ENCODE measurements at places on chromosomes 2 and 18.

GRCh38 chr2:86661333-86661732, 37.7 kb upstream of the RNF103 start:
- DNase-seq = no peak

DNA sequence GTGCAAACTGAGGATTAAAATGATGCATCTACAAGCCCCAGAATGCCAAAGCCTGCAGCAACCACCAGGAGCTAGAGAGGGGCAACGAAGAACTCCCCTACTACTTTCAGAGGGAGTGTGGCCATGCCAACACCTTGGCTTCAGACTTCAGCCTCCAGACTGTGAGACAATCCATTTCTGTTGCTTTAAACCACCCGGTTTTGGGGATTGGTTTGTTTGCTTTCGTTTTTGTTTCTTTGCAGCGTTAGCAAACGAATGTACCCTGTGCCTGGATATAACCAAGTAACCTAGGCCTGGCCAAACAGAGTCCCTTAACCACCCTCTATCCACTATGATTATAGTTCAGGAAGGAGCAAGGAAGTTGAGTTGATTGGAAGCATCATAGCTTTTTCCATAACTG, 171.2 kb upstream of the NCK2 start:
- DNase-seq = no peak

DNA sequence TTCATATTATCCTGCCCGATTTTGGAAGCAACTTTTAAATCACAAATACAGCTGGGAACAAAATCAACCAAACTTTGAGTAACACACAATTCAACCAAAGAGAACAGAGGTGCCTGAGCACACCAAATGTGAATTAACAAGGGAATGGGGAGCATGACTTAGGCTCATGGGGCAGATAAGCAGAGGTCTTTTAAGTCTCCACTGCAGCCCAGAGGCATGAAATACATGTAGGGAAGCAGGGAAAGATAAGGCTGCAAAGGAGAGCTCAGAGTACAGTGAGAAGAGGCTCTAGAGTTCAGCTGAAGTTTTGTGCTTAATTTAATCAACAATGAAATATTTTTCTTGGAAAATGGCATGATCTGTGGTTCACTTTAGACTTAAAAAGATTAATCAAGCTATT, 49.0 kb downstream of the CYTIP start:
- no peak for DNase-seq

DNA sequence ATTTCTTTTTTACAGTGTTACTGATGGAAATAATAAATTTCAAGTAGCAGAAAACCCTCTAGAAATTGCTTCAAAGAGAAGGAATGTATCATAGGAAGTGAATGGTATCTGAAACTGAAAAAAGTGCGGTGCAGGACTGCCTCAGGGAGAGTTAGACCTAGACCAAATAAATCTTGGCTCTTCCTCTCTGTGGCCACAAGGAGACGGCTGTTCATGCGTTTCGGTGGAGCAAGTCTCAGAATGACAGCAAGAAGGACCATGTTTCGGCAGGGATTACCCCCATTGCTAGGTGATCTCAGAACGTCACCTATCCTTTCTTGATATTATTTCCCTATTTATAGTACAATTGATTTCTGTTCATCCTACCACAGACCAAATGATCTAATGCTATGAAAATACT, 522.3 kb downstream of the SOX11 start:
- no peak for DNase-seq

- no peak for DNase-seq
These were observed 131.1 kb downstream of the AFF3 start for GRCh38 chr2:100011272-100011731.

GRCh38 chr2:226282151-226282550, 517.5 kb downstream of the IRS1 start:
- no peak for DNase-seq

DNA sequence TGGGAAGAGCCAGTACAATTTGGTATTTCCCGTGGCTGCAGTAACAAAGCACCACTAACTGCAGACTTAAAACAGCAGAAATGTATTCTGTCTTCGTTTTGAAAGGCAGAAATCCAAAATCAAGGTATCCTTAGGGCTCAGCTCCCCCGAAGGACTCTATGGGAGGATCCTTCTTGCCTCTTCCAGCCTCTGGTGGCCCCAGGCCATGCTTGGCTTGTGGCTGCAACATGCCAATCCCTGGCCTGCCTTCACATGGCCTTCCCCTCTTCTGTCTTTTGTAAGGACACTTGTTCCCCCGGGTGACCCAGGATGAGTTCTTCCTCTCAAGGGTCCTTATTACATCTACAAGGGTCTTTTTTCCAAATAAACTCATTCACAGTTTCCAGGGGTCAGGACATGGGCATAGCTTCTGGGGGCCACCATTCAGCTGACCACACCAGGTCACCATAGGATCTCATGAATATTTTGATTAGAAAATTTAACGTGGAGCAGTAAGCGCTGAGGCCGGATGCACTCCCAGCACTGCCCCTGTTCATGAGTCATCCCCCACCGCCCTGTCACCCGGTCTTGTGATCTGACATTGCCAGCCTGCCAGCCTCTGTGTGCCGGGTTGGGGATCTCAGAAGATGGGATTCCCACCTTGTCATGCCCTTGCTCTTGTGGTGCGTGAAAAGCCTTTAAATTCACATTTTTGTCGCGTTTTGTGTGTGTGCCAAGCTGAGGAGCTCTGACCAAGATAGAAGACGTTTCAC, 61.2 kb upstream of the B3GNT7 start:
- DNase-seq = no peak

- no peak for DNase-seq
These were observed 4.9 kb upstream of the CHN1 start for GRCh38 chr2:175009917-175010621.

- DNase-seq = no peak
These were observed 448.3 kb upstream of the ST6GAL2 start for GRCh38 chr2:107334306-107334705.

DNA sequence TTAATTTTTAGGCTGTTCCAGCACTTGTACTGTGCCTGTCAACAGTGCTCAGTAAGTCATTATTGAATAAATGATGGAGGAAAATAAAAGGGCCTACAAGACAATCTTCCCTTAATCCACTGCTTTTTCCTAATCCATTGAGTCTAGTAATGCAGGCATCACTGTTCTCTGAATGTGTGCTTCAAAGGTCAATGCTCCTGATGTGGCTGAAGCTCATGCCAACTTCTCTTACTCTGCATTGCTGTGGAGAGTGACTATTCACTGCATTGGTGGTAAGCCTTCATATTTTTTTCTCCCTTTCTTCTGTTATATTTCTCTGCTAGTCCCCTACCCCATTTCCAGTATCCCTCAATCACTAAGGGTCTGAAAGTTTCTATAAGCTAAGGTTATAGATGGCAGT, 31.9 kb upstream of the MYO1B start:
- DNase-seq = no peak

GRCh38 chr18:23213200-23213599, 77.9 kb downstream of the CABLES1 start:
- no peak for DNase-seq

- DNase-seq = no peak
These were observed 145.0 kb downstream of the SRBD1 start for GRCh38 chr2:45466053-45466452.

DNA sequence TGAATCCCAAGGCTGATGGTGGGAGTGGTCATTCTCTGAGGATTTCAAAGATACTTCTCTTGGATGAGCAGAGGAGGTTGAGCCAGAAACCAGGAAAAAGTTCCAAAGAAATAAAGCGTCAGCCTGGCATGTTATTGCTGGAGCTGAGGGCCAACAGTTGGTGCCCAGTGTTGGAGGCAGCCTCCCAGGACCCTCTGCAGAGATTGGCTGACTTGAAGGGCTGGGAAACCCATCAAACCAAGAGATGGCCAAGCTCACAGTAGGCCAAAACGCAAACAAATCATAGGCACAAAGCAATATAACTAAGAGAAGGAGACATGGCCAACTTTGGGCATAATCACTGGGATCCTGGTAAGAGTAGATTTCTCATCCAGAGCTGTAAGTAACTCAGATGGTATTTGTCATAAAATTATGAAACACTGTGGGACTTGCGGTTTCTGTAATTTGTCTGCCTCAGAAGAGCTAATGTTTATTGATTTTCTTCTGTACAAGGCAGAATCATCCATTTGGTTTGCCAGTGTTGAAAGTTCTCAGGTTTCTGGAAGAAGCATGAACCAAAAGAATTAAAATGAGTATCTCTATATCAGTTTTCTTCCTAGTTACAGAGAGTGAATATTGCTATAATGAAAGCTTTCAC, 108.3 kb downstream of the ATL2 start:
- DNase-seq = no peak

- DNase-seq = no peak
These were observed 6.0 kb downstream of the FANCL start for GRCh38 chr2:58235170-58235569.

DNA sequence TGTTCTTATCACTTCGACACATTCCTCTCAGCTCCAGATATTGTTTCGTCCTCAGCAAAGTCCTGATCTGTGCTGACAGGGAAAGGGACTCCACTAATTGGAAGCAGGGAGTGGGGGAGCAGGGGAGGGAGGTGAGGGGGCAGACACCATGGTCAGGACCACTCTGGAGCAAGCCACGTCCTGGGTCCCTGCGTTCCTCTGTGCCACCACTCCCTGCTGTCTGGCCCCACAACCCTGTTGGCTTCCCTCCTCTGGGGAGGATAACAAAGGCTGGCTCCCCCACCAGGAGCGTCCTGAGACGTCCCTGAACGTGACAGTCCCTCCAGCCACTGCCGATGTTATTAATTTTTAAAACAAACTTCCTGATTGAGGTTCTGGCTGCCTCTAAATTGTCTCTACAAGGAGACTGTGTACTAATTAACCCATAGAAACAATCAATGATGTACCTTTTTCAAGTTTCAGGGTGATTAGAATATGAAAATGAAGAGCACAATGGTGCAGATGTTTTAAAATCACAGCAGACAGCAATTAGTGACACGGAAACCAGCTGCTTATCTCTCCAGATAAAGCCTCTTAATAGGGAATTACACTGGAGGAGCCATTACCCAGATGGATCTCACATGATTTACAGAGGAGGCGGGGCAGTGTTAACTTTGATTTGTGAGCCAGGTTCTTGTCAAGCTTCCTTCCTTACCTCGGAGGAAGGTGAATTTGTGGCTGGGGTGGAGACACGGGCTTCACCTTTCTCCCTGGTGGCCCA, 257.5 kb downstream of the SETBP1 start:
- DNase-seq = no peak

GRCh38 chr2:143209570-143210445, 80.6 kb downstream of the ARHGAP15 start:
- DNase-seq = no peak

DNA sequence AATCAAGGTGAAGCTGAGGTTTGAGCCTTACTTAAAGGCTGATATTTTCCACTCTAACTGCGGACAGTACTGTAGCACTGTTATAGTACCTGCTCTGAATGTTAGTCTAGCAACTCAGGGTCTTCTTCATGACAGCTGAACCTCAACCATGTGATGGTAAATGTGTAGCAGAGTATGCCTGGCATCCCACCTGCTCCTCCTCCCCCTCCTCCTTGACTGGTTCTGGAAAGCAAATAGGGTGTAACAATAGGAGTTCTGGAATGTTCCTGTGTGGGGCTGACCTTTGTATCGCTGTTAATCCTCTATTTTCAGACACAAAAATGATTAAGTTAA, 447 bp upstream of the CCL20 start:
- DNase-seq = no peak

DNA sequence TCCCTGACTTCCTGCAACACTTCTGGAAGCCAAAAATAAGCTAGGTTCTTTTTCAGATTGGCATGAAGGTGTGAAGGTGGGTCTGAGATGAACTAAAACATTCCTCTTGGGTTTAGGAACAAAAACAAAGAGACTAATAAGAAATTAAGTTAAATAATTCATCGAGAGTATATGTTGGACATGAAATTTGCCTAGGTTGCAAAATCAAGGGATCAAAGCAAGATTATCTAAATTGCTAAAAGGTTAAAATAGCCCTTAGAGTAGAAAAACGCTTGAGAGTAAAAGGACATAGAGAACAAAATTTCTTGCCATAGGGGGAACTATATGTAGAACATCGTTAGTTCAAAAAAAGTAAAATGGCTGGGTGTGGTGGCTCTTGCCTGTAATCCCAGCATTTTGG, 845.9 kb upstream of the NXPH2 start:
- DNase-seq = no peak

DNA sequence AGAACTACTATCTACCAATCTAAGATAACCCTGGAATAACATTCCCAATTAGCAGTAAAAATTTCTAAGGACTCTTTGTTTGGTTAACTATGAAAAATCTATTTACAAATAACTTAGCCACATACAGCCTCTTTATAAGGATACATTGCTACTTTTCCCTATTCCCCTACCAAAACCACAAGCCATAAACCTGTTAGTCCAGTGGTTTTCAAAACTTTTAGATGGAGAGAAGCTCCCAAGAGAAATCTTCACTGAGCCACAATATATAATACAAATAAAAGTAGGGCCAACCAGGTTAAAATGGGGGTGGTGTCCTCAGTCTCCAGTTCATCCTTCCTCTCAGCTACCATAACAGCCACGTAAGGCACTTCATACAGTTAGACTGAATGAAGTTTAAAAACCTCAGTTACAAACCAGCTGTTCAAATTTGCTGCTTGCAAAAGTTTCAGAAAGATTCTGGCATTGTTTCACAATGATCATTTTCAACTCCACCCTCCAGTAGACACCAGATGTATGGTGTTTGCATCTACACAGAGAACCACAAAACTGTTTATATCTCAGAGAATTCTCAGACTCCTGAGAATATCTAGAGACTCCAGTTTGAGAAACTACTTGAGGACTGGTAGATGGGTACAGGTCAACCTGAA, 26.0 kb downstream of the SOS1 start:
- no peak for DNase-seq

DNA sequence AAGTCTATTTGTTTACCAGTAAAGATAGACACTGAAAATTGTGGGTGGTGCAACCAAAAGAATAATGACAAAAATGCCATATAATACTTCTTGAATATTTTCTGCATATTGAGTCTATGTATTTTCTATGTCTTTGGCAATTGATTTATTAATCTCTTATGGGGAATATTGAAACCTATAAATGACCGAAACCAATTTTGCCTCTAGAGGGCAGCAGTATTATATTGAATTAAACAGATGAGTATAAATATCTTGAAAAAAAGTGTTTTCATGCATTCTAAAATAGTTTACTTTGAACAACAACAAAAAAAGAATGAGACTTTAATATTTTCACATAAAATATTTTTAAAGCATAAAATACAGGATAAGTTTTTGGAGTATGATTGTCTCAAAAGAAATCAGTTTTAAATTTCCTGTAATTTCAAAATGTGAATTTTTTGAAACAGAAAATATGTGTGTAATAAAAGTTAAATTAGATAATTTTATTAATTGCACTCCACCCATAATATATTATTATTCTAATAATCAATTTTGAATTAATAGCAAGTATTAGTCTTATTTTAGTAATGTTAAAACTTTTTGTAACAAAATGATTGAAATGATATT, 49.9 kb upstream of the CALCRL start:
- no peak for DNase-seq

DNA sequence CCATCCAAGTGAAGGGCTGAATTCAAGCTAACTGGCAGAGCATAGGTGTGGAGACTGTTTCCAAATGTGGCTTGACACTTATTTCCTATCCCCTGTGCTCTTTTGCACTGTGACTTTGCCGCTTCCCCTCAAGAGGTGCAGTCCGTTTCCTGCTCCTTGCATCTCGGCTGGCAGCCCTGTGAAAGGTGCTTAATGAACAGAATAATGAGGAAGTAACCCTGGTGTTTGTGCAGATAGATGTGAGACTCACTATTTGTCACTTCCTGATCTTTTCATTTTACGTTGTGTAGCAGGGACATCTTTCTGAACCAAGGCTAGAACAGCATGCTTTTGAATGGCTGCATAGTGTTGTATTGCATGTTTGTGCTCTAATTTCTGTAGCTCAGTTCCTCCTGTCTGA, 60.8 kb downstream of the CEP192 start:
- DNase-seq = no peak

- no peak for DNase-seq
These were observed 44.9 kb downstream of the CYP27C1 start for GRCh38 chr2:127175041-127175721.

All from stimulated activated CD8-positive, alpha-beta memory T cell treated with anti-CD3 and anti-CD28 coated beads, Interleukin-4, amount 100 ng/mL, for 1 hour (primary cell).